ENCODE measurements at places on chromosomes 1 and 21.

DNA sequence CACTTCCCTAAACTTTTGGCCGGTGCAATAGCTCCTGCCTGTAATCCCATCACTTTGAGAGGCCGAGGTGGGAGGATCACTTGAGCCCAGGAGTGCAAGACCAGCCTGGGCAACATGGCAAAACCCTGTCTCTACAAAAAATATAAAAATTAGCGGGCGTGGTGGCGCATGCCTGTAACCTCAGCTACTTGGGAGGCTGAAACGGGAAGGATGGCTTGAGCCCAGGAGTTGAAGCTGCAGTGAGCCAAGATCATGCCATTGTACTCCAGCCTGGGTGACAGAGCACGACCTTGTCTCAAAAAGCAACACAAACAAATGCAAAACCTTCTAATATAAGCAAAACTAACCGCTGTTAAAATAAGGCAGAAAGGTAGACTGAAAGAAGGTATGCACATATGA lies 25.9 kb downstream of the TMEM51 start:
- DNase-seq, result no peak

- DNase-seq, result no peak
Measured at GRCh38 chr1:80582980-80583379, 1217.8 kb upstream of the ADGRL2 start.

- DNase-seq, result no peak
Measured at GRCh38 chr1:45134461-45134873, 71.9 kb downstream of the ZSWIM5 start.

GRCh38 chr1:42817976-42818375 lies 779 bp upstream of the SVBP start:
- DNase-seq, result no peak

Data from GM13976 (cell line).